ENCODE measurements at places on chromosomes 4 and X.

- no peak for DNase-seq
Measured at GRCh38 chr4:156128616-156129015, 174.9 kb upstream of the CTSO start.

DNA sequence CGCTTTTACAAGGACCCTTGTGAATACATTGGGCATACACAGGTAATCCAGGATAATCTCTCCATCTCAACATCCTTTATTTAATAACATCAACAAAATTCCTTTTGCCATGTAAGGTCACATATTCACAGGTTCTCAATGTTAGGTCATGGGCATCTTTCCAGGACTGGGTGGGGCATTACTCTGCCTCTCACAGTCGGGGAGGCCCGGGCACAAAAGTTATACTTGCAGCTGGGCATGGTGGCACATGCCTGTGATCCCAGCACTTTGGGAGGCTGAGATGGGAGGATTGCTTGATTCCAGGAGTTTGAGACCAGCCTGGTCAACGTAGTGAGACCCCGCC lies 93.7 kb upstream of the AP1S2 start:
- DNase-seq: no peak

GRCh38 chrX:101062176-101062575 lies 10.3 kb upstream of the TRMT2B start:
- no peak for DNase-seq

DNA sequence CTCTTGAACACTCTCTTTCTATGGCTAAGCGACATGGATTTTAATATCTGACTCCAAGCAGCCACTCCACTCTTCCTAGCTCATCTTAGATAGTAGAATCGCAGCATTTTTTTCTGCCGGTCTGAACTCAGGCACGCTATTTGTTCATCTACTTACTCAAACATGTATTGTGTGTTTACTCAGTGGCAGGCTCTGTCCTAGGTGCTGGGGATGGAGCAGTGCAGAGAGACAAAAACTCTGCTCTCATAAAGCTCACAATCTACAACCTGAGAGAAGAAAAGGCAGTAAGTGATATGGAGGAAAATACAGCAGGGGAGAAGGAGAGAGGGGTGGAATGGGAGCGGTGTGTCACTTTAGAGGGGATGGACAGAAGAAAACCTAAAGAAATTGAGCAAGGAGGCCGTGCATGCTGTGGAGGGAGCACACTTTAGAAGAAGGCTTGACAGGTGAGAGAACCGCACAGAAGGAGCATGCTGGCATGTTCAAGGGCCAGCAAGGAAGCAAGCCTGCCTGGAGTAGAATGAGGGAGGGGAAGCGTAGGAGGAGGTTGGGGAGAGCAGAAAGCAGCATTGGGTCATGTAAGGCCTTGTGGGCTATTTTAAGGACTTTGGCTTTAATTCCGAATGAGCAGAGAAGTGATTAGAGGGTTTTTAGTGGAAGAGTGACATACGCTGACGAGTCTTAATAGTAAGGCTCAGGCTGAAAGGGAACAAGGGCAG lies 132.0 kb downstream of the ANK2 start:
- no peak for DNase-seq

GRCh38 chrX:37986893-37987292 lies 19.5 kb upstream of the SYTL5 start:
- no peak for DNase-seq

DNA sequence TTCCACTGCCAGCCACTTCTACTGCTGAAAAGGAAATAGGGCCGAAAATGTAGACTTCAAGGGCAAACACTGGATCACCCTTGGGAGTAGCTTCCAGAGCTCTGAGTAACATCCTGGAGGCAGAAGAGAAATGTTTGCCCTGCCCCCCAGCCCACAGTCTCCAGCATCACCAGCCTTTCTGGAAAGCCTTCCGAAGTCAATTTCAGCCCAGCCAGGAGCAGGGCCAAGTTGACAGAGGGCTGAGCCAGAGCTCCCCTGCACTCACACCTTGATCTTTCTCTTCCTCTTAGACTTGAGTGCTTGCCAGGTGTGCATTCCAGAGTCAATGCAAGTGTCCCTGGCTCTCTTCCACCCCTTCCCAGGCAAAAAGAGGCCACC lies 35.2 kb downstream of the SLC25A5 start:
- no peak for DNase-seq

DNA sequence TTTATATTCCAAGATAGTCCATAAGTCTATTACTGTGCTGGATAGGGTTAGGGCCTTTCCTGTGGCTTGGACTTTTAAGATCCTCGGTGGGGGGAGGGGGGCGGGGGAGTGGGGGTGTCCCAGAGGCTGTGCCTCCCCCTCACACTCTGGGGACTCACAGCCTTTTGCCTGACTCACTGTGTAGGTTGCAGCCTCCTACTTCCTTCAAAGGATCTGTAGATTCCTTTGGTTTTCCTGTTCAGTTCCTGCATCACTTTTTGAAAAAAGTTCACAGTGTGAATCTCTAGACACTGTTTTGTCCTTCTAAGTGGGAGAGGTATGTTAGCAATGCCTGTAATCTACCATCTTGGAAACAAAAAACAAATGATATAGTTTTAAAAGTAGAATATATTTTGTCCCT lies 999.9 kb downstream of the GLUD2 start:
- no peak for DNase-seq

All from cortex of kidney (tissue), 1 donor.